Kasumi-1 (cell line): ENCODE measurements at places on chromosomes 3 and 15.

DNA sequence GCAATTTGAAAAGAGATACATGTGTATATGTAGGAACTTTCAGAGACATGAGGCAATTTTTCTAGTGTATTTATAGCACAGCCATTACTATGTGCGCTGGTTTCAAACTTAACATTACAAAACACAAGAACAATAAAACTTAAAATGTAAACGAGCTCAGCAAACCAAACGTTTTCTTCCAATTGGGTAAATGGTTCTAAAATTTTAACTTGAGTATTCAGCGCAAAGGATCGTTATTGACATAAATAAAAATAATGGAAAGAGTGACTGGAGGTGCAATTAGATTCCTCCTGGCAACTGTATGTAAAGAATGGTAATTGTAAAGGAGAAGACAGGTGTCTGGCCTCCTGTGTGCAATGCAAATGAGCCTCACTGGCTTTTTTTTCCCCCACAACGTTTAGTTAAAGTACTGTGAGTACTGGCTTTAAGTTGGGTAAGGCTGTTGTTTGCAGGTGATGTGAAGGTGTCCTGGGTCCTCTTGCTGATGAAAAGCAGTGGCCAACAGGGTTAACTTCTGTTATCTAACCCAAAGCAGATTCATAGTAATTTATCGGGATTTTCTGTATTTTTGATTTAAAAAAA, 14.1 kb upstream of the GADL1 start:
- DNase-seq, result no peak

DNA sequence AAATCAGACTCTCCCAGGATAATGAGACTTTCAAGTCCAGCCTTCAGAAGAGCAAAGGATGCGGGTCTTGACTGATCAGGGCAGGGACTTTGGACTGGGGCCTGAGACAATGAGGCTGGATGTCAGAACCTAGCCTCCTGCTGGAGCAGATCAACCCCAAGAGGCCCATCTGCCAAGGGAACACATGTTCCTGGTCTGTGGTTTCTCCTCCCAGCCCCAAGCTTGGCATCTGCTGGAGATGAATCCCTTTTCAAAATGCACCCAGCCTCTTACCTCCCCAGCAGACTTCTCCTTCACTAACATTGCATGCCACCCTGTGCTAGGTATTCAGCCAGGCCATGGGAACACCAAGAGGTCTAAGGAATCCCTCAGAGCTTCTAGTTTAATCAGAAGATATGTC, 43.7 kb upstream of the MFGE8 start:
- no peak for DNase-seq

DNA sequence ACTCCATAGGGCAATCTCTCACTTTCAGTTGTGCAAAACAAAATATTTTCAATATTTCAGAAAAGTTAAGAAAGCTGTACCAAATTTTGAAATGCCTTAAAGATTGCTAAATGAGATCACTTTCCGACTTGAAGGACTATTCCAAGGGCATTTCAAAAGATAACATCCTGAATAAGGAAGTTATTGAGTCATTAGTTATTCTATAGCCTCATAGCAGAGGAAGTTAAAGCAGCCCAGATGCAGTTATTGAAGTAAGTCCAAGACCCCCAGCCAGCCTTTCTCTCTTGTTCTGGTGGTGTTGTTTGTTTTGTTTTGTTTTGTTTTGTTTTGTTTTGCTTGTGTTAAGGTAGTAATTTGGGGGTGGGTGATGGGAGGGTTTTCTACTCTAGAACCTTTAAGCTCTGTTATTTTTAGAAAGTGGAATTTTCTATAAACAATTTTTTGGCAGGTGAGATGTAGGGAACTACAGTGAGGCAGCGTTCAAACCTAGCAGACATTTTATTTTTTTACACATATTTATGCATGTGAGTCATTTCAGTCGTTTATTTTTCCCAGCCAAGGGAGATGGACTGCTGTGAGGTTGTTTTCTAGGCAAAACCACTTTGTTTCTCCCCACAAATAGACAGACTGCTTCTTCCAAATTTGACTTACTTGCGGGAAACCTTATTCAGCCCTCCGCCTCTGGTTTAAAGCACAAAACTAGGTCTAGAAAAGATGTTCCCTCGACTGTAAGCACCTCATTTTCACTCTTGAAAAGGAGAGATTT, 216.3 kb upstream of the ARPP21 start:
- DNase-seq, result peak; percentile 22

DNA sequence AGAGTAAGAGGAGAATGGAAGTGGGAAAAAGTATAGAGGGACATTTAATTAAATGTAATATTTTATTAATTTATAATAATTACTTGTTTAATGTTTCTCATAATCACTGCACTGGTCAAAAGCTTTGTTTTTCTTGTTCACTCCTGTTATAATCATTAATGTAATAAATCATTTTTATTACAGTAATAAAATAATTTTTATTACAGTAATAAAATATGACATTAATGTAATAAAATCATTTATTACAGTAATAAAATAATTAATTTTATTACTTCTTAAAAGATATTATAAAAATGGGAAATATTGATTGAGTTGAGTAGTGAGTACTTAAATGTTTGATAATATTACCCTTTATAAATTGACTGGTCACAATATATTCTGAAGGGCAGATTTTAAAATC, 181.1 kb upstream of the SOX2 start:
- DNase-seq, result no peak

GRCh38 chr15:74438721-74439316, 5.1 kb upstream of the SEMA7A start:
- peak; percentile 68 for DNase-seq

DNA sequence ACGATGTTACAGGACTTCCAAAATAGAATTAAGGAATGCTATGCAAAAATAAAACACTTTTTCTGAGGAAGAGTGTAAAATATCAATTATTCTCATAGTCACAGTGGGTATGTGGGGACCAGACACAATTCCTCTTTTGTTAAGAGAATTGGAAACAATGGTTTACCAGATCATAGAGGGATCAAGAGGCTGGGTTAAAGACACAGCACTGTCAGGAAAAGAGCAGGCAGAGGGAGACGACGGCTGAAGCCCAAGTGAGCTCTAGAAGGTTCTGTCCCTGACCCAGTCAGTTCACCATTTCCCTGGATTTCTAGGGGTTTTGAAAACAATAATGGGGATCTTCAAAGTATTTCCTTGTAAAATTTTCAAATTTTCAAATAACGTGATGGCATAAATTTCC, 54.0 kb upstream of the POLR2M start:
- DNase-seq, result no peak

GRCh38 chr3:152842413-152842812, 7.5 kb downstream of the P2RY1 start:
- DNase-seq, result no peak

- DNase-seq, result no peak
Measured at GRCh38 chr3:69052472-69052898, 352 bp upstream of the TMF1 start.

GRCh38 chr3:149199474-149199873, 22.2 kb downstream of the CP start:
- DNase-seq, result no peak

DNA sequence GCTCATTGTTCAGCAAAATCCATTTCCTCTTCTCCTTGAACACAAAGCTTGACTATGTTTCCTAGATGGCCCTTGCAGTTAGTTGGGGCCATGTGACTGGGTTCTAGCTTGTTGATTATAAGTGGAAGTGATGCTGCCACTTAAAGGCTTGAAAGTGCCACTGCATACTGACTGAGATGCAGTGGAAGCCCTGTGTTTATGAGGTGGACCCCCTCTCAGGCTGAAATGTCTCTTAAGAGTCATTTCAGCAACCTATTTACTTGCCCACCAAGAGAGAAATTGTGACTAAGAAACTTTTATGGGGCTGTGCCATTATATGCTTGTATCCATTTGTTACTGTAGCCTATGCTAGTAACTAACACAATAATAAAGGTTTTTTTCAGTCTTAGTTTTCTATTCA, 8.4 kb upstream of the ANP32A start:
- DNase-seq, result peak; percentile 77

DNA sequence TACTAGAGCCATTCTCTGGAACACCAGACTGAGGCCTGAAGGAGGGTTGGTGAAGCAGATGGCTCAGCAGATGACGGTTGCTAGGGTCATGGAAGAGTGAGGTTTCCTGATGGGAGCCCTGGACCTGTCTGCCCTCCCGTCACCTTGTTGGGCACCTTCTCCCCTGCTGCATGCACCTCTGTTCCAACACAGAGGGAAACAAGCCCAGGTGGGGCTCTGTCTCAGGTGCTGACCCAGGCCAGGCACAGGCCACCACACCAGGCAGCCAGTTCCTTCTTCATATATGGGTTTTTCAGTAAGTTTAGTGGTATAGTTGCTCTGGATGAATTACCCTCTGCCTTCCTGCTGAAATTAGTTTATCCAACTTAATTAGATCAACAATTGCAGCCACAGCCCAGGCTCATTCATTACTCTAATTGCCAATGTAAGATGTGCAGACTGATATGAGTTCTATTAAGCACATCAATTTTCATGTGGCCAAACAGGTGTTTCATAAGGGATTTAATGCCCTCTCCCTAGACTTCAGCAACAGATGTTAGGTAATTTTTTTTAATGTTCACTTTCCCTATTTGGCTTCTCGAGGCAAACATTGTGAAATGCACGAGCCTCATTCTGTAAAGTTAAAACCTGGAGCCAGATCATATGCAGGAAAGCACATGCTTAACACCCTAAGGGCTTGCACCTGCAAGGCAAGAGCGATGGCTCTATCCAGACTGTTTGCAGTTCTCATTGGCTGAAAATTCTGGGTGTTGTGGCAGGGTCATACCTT, 174.8 kb downstream of the CHDH start:
- DNase-seq, result no peak

GRCh38 chr3:132394320-132394719, 23.0 kb upstream of the DNAJC13 start:
- no peak for DNase-seq

DNA sequence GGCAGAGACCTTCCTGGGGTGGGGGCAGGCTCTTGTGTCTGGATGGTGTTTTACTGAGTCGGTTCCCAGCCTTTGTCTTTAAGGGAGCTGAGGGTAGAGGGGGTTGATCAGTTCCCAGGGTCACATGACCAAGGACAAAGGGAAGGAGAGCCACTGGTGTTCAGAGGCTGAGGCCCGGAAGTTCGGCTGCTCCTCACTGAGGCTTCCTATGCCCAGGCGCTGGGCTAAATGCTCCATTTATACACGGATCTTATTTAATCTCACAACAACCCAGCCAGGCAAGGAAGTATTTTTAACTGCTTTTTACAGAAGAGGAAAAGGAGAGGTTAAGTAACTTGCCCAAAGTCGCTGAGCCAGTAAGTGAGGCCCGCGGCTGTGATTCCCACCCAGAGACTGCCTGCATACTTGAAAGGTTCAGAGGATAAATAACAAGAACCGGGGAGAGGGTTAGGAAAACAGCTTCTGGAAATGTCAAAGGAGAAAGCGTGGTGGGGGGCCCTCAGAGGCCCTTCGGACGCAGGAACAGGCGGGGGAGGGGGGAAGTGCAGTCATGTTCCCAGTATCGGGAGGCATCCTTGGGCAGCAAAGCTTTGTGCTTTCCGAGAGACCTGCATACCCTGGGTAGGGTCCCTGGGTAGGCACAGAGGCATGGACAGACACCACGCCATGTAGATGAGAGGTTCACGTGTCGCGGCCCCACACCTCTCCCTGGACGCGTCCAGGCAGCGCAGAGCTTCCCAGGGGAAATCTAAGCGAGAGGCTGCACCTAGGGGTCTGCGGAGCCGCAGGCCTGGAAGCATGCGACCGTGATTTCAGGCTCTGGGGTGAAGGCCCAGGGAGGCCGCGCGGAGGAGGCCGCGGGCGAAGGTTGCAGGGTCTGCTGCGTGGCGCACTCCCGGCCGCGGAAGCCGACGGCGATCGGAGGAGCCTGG, 21.3 kb downstream of the EPHB3 start:
- no peak for DNase-seq

DNA sequence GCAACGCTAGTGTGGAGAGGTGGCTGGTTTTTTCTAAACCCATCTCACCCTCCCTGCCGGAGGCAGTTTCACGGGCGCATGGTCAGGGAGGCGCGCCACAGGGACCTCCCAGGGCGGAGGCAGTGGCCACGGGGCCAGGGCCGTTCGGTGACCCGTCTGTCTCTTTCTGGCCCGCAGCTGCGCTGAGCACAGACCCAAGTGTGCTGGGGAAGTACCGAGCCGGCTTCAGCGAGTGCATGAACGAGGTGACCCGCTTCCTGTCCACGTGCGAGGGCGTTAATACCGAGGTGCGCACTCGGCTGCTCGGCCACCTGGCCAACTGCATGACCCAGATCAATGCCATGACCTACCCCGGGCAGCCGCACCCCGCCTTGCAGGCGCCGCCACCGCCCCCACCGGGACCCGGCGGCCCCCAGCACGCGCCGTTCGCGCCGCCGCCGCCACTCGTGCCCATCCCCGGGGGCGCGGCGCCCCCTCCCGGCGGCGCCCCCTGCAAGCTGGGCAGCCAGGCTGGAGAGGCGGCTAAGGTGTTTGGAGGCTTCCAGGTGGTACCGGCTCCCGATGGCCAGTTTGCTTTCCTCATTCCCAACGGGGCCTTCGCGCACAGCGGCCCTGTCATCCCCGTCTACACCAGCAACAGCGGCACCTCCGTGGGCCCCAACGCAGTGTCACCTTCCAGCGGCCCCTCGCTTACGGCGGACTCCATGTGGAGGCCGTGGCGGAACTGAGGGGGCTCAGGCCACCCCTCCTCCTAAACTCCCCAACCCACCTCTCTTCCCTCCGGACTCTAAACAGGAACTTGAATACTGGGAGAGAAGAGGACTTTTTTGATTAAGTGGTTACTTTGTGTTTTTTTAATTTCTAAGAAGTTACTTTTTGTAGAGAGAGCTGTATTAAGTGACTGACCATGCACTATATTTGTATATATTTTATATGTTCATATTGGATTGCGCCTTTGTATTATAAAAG, 1.8 kb downstream of the HES1 start:
- peak; percentile 24 for DNase-seq

DNA sequence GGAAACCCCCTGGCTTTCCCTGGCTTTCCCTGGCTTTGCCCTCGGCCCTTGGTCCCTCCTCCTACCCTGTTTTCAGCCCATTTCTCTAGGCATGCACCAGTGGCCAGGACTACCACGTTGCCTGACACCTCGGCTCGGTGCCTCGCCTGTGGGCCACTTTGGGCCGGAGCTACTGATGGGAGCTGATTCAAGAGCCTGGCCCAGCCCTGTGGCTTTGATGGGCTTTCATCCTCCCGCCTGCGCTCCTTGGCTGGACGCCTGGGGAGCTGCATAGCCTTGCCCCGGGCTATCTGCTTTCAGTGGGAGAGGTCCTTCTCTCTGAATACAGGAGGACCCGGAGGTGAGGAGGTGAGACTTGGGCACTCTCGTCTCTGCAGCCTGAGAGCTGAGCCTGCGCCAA, 192.7 kb upstream of the HES1 start:
- DNase-seq, result no peak
